NCI-H1417 treated with DMSO at 0.1 percent for 48 hours (cell line): ENCODE measurements at places on chromosomes 12 and 14.

DNA sequence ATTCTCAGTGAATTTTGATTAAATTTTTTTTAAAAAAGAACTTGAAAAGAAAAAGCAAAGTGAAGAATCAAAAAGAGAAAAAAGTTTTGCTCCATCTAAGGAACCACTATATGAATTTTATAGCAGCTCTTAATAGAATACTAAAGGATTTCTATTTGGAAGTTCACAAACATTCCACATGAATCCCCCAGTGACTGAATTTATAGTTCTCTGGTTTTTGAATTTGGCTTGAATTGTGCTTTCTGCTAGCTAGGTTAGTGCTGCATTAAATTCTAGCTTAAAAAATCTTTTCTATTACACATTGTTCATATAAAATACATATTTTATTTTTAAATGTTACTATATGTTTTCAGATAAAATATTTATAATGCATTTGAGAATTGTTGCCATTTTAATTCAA lies 675.4 kb downstream of the RERGL start:
- no peak for DNase-seq

GRCh38 chr12:117622087-117622486 lies 260.7 kb upstream of the NOS1 start:
- DNase-seq, result no peak

GRCh38 chr12:82414044-82414443 lies 55.7 kb downstream of the METTL25 start:
- no peak for DNase-seq

DNA sequence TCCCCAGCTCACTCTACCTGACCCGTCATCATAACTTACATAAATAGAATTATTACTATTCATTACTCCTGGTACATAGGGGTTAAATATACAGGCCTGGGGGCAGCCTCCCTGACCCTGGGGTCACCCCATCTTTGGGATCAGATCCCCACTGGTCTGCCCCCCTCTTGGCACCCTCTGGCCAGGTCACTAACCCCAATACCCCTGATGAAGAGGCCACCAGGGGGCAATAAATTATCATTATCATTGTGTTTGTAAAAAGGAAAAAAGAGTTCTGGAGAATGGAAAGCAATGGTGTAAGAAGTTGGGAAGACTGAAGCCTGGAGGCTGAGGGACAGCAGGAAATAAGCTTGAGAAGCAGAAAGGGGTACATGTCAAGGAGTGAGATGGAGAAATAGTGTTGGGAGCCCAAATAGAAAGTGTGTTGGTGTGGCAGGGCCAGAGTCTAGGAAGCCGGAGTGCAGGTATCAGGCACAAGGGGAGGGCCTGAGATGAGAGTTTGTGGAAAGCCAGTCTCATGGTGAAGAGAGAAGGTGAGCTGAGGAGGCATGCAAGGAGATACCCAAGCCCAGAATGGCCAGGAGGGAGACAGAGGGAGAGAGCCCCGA lies 6.1 kb upstream of the AAAS start:
- DNase-seq, result no peak
